ENCODE measurements at places on chromosomes 7 and 10.

DNA sequence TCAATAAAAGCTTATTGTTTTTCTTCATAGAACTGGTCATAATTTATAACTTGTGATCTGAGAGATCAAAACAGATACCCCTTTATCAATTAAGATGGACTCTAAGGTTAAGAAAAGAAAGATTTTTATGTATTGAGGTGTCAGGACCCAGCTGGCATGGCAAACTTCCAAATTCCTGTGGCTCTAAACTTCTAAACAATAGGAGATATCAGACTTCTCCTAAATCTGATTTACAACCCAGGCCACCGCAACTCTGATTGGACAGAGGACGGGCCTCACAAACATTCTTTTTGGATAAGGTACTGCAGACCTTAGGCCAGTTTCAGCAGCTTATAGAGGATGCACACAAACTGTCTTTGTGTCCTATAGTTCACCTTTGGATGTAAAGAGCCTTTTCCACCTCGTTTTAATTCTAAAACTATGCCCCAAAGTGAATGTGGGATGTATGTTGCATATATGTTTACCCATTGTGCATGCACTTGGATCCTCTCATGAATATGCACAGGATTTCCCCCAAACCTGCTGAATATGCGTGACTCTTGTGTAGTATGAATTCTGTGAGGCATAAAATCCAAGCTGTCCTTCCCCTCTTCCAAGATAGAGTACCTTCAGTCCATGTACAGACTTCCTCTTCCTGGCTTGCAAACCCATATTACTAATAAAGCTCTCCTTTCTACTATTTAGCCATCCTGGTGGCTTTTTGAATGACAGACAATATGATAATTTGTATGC is 69.0 kb downstream of the ELMO1 start:
- DNase-seq, result no peak

DNA sequence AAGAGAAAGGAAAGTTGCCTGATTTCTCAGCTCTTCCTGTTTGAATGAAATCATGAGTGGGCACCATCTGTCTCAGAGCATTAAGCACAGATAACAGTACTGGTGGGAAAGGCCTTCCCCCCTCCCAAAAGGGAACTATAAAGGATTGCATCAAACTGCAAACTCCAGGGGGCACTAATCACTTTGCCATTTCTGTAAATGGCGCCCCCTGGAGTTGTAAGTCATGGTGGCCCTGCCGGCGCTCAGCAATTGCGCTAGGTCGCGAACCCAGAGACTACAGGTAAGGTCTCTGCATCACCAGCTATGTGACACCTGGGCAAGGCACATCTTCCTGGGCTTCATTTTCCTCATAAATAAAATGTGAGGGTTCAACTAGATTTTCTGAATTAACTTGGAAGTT is 11.1 kb downstream of the LRRC4 start:
- DNase-seq, result no peak

GRCh38 chr7:26101361-26102151 is 50.4 kb upstream of the NFE2L3 start:
- peak; percentile 89 for DNase-seq

- no peak for DNase-seq
These were observed 28.2 kb downstream of the LYZL1 start for GRCh38 chr10:29317027-29317420.

GRCh38 chr10:110609605-110610004 is 34.5 kb upstream of the RBM20 start:
- peak; percentile 23 for DNase-seq

- DNase-seq, result peak; percentile 15
These were observed 5.8 kb downstream of the ZNF365 start for GRCh38 chr10:62380016-62380415.

- DNase-seq, result no peak
These were observed 88.4 kb downstream of the NT5C2 start for GRCh38 chr10:103104721-103105120.

DNA sequence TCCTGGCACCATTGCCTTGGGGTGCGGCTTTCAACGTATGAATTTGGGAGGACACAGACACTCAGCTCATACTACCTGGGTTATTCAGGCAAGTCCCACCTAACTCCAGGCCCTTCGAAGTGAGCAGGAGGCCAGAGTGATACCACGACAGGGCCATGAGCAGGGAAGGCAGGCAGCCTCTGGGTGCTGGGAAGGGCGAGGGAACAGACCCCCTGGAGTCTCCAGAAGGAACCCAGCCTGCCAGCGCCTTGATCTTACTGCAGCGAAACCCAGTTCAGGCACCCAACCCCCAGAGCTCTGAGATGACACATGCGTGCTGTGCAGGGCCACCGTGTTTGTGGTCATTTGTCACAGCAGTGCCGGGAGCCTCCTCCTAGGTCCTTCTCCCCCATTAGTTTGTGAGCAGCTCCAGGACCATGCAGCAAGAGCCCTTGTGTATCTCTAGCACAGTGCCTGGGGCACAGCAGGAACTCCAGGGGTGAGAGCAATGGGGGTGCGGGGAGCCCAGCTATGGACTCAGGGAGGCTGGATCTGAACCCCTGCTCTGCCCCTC is 7.7 kb upstream of the INSIG1 start:
- DNase-seq, result no peak

GRCh38 chr7:149774237-149775175 is 1.1 kb upstream of the ZNF467 start:
- DNase-seq, result peak; percentile 54

DNA sequence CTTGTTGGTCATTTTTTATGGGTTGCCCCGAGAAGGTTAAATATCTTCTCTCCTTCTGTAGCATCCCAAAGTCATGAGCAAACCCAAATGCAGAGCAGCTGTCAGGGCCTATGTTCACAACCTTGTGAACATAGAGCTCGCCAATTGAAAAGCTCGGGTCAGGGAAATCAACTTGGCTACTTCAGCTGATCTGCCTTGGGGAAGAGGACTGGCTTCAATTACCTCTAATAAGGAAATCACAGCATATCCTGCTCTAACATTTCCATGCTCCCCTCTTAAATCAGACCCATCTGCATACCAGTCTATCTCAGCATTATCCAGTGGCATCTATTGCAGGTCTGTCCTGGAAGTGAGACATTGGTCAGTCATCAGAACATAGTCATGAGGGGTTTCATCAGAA is 105.6 kb downstream of the ANKRD26 start:
- no peak for DNase-seq

DNA sequence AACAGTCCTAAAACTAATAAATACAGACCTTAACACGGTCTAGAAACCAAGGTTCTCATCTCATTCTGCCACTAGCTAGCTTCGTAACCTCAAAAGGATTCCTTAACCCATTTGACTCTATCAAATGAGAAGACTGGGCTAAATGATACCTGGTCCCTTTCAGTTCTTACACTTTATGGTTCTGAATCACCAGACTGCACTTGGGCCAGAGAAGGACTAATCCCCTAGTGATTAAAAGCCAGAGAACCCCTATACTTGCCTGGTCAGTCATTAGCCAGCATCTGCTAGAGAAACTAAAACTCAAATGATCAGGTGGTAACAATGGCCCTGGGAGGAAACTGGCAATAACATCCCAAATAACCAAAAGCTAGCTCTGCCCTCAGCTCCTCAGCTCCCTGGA is 16.8 kb downstream of the TMEM243 start:
- no peak for DNase-seq

DNA sequence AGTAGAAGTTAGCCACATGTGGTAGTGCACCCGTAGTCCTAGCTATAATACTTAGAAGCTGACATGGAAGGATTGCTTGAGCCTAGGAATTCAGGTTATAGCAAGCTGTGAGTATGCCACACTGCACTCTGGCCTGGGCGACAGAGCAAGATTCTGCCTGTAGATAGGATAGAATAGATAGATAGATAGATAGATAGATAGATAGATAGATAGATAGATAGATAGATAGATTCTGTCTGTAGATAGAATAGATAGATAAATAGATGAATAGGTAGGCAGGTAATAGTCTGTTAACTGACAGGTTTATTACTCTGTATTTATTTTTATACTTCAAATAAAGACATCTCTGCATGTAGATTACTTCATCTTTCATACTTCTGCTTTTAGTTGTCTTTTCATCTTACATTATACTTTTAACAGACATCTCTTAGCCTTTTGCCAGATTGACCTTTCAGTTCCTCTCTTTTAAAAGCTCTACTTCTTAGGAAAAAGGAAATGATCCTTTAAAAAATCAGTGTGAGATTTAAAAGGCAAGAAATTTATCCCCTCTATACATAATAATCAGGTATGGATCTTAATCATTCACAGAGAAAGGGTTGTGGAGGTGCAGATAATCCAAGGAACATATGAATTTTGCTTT is 31.8 kb downstream of the CCAR1 start:
- no peak for DNase-seq

DNA sequence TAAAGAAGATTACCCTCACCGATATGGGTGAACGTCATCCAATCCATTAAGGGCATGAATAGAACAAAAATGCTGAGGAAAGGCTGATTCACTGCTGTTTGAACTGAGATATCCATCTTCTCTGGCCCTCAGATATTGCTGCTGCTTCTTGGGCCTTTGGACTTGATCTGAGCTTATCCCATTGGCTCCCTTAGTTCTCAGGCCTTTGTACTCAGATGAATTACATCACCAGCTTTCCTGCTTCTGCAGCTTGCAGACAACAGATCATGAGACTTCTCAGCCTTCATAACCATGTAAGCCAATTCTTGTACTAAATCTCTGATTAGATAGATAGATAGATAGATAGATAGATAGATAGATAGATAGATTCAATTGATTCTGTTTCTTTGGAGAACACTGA is 40.2 kb downstream of the CYCS start:
- no peak for DNase-seq

DNA sequence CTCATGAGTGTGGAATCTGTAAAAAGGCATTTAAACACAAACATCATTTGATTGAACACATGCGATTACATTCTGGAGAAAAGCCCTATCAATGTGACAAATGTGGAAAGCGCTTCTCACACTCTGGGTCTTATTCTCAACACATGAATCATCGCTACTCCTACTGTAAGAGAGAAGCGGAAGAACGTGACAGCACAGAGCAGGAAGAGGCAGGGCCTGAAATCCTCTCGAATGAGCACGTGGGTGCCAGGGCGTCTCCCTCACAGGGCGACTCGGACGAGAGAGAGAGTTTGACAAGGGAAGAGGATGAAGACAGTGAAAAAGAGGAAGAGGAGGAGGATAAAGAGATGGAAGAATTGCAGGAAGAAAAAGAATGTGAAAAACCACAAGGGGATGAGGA is 207.7 kb downstream of the ZEB1 start:
- no peak for DNase-seq

DNA sequence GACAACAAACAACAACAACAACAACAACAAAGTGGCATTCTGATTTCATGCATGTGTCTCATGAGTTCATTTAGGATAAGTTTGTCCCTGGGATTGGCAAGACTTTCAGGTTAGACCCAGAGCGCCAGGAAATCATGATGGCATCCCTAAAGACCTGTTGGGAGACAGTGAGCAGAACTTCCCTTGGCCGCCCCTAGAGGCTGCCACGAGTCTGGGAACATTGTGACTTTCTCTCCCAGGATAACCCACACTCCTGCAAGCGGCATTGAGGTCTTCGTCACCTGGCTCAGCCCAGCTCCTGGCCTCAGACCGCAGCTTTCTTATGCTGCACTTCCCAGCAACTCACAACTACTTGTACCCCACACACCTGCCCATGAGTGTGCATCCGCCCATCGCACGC is 80.5 kb upstream of the RNF32 start:
- no peak for DNase-seq

GRCh38 chr10:63068246-63068645 is 64.9 kb upstream of the NRBF2 start:
- no peak for DNase-seq

DNA sequence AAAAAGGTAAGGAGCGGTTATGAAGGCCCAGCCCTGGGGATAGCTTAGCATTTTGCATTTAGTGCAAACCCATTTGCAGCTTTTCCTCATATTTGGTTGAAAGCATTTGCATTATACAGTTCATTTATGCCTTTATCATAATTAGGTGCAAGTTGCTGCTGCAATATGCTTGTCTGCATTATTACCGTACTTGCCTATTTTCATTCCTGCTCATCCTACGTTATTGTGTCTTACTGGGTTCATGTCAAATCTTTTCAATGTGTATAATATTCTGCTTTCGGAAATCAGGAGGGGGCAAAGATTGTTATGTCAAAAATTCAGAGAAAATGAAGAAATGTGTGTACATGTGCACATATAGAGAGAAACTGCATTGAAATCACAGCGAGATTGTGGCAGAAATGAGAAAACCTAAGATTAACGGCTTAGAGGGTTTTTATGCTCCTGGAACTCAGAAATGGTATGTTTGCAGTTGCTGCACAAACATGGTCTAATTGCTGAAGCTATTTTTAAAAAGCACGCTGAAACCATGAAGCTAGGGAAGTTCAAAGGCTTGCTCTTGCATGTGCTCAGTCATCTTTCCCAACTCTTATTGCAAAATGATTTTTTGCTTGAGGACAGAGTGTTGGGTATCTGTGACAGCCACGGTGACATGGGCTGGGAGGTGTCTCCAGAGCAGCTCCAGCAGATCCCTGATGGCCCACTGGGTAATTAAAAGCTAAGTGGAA is 613.2 kb downstream of the SDK1 start:
- no peak for DNase-seq

DNA sequence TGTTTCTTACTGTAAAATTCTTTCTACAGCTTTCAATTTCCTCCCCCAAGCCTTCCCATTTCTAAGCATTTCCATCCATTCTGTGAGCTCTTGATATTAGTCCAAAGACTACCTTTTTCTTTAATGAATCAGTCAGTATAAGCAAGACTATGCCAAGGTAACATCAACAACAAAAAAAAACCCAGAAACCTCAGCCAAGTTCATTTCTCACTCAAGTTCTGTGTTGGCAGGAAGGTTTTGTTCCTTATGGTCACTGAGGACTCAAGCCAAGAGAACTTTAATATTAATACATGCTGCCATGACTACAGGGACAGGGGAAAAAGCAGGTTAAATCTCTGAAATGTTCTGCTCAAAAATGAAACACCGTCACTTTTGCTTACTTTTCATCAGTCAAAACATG is 621.2 kb upstream of the NRP1 start:
- DNase-seq, result no peak

- no peak for DNase-seq
These were observed 248.4 kb upstream of the HGF start for GRCh38 chr7:82018226-82018625.

GRCh38 chr7:144738708-144739314 is 97.0 kb downstream of the TPK1 start:
- DNase-seq, result peak; percentile 9

DNA sequence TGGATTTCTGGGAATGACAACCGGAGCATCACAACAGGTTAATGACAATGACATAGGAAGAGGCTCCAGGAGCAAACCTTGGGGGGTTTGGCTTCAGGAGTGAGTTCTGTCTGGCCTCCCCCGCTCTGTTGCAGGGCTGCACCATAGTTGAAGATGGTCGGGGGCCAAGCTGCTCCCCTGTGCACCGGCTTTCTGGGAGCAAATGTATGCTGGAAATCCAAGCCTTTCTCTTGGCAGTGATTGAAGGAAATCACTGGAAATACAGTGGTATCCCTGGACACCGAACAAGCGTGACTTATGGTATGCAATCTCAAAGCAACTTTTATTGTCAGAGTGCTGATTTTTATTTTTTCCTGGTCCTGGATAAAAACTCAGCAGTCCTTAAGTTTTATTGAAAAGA is 251.9 kb upstream of the ZNF32 start:
- no peak for DNase-seq
